T-helper 2 cell treated with Interferon-gamma antibody and Interleukin-4, amounts not matched to agents 100 ng/mL and 5 ng/mL, for 36 hours (primary cell): ENCODE measurements at places on chromosomes 3 and 15. TPM values are rescaled to one million over a fixed set of nuclear protein-coding genes. Genes with fewer than 3 reads are reported as not detected.

Gene SH2D7
- 0.11 and 0.34 TPM in 2 replicates for total RNA-seq

Gene IQCF5
- total RNA-seq, result not detected in 2 replicates

Gene SH3GL3
- not detected in 2 replicates for total RNA-seq

Gene ZPLD1
- not detected in 2 replicates for total RNA-seq

Gene QARS1
- total RNA-seq, result 217 and 243 TPM in 2 replicates

Gene LMOD3
- not detected in 2 replicates for total RNA-seq

Gene SLC6A11
- total RNA-seq, result not detected in 2 replicates

Gene ARHGAP31
- 2.7 and 3.0 TPM in 2 replicates for total RNA-seq

Gene FAM131A
- total RNA-seq, result 3.8 and 5.3 TPM in 2 replicates

Gene XRN1
- total RNA-seq, result 66.4 and 82.7 TPM in 2 replicates

Gene P2RY12
- total RNA-seq, result not detected in 2 replicates

Gene SLC25A20
- 28.6 and 30.0 TPM in 2 replicates for total RNA-seq

Gene BFSP2
- total RNA-seq, result 0.36 and 1.0 TPM in 2 replicates

Gene SLC2A2
- not detected in 2 replicates for total RNA-seq

Gene OXNAD1
- 42.9 and 43.9 TPM in 2 replicates for total RNA-seq

Gene TBC1D2B
- 83.8 and 84.0 TPM in 2 replicates for total RNA-seq

Gene CA12
- not detected in 2 replicates for total RNA-seq
